ENCODE measurements at places on chromosomes 4 and X.
A peak's percentile ranks its signal among the peaks of the same experiment; 100 is the strongest.

GRCh38 chr4:13706120-13706519 lies 78.6 kb upstream of the BOD1L1 start:
- no peak for DNase-seq

DNA sequence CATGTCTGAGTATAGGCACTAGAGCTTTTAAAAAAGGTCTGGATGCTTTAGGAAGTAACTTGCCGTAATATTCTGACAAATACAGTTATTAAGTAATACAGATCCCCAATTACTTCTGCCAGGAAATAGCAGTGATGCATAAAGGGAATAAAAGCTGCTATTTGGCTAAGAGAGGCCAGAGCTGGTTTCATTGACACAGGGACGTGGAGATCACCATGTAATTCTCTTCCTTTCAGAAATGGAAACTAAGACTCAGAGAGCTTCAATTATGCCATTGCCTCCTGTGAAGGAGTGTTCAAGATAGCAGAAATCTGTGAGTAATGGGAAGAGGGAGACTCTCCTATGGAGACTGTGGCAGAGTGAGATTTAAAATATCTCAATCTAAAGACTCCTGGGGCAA lies 238.1 kb downstream of the SLITRK2 start:
- DNase-seq, result no peak

DNA sequence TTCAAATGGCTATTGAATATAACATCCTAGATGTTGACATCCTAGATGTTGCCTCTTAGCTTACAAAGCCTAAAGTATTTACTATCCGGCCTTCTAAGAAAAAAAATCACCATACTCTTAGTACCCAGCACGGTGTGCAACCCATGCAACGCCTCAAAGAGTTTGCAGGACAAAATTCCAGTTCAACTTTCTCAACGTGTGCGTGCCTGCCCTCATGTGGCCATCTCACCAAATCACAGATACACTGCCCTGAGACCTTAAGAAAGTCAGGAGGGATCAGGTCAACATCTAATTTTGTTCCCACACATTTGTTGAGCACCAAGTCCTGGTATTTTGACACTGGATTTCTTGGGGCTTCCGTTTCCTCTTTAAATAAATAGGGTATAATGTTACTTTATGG lies 68.3 kb downstream of the CRMP1 start:
- DNase-seq, result peak; percentile 44

GRCh38 chrX:44314259-44314734 lies 29.2 kb downstream of the EFHC2 start:
- DNase-seq, result peak; percentile 51

- DNase-seq, result peak; percentile 2
Observed at GRCh38 chrX:54230435-54231148, 47.5 kb upstream of the FAM120C start.

DNA sequence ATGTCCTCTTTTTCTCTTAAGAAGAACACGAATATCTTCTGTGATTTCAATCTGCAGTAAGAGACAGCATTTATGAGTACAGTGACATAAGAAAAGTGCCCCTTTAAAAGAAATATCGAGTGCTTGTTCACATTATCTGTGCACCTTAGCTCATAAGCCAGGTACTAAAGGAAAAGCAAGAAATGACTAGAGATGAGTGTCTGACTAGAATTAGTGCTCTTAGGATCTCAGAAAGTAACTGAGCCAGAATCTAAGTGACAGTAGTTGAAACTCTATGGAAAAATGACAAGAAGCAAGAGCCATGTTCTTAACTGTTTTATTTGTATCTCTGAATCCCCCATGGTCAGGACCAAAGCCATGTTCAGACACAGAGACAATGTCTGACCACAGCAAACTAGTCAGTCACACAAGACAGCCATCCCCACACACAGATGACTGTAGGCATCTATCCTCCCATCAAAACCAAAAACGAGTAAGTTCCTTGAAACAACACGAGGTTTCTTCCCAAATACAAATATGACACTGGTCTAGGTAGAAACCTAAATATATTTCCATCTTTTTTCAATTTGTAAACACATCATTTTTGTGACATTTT lies 36.8 kb downstream of the ACSL4 start:
- DNase-seq, result no peak

DNA sequence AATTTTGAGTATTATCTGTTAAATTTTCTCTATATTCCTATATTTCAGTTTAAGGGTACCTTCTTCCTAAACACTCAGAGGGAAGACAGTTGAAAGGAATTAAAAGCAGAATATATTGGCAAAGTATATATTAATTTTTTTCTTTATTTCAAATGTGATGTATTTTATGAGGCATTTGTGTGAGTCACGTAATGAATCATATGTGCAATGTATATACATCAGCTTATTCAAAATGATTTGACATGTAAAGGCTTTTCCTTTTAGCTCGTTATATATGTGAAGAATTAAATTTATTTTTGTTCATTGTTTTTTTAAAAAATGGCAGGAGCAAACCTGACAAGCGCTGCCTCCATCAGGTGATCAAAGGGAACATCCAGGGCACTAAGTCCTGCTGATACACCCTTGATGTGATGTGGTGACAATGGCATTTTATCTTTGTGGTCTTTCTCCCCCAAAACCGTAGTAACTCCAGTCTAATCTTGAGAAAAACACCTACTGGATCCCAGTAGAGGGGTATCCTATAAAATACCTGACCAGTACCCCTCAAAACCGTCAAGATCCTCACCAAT lies 8.9 kb downstream of the WWC2 start:
- no peak for DNase-seq

DNA sequence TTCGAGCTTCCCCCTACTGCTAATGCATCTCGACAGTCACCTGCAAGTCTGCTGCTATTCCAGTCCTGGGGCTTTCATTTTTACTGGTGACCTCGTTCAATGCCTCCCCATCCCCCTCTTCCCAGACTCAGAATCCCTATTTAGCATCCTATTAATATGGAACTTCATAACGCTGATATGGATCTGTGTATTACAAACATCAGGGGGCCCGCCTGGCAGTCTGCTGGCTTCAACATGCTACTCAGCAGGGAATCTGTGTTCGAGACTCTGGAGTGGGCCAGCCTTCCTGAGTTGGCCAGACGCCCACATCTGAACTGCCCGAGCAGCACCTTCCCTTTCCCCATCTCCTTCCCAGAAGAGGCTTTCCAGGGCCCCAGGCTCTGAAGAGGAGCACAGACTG lies 173.9 kb upstream of the PPARGC1A start:
- DNase-seq, result no peak

GRCh38 chrX:87873347-87873941 lies 355.8 kb downstream of the KLHL4 start:
- DNase-seq, result no peak

DNA sequence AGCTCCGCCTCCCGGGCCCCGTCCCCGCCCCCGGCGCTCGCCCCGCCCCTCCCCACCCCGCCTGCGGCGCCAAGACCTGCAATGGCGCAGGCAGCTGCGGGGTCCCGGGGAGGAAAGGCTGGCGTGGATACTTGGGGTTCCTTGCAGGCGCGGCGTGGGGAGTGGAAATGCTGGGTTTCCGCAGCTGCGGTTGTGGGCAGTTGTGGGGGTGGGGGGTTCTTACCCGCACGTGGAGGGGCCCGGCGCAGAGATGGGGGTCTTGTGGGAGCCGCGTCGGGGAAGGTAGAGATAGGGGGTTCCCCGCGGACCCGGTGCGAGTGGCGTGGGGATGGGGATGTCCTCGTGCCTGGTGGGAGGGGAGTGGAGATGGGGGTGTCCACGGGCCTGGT lies 680 bp upstream of the ASMTL start:
- DNase-seq, result no peak

DNA sequence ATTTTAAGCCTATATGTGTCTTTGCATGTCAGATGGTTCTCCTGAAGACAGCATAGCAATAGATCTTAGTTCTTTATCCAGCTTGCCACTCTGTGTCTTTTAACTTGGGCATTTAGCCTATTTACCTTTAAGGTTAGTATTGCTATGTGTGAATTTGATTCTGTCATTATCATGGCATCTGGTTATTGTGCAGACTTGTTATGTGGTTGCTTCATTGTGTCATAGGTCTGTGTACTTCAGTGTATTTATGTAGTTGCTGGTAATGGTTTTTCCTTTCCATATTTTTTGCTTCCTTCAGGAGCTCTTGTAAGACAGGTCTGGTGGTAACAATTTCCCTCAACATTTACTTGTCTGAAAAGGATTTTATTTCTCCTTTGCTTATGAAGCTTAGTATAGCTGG lies 1443.5 kb downstream of the FAM133A start:
- no peak for DNase-seq

DNA sequence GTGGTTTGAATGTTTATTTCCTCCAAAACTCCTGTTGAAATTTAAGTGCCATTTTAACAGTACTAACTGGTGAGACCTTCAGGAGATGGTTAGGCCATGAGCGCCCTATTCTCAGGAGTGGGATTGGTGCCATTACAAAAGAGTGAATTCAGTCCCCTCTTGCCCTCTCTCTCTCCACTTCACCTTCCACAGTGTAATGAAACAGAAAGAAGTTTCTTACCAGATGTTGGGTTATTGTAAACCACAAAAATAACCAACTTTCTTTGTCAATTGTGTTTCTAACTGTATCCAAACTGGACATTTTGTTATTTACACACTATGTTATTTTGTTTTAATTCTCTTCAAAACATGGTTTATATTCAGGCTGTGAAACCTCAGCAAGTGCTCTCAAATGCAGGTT lies 1734.3 kb downstream of the PCDH7 start:
- no peak for DNase-seq

DNA sequence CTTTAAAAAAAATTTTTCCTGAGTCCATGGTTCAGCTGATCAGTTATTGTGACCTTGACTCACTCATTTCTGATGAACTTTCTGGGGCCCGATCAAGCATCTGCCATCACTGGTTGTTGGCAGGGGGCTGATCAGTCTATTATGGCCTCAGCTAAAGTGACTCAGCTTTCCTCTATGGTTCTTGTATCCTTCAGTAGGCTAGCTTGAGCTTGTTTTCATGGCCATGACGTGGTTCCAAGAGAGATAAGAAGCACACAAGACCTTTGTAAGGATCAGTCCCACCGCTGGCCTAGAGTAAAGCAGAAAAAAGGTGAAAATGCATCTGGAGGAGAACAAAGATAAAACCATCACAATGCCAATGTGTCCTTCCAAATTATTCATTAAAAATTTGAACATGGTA lies 29.8 kb upstream of the EPGN start:
- DNase-seq, result no peak

- peak; percentile 2 for DNase-seq
Observed at GRCh38 chr4:41935652-41936021, 408 bp downstream of the TMEM33 start.
